Keratinocyte (primary cell): ENCODE measurements at places on chromosomes 4 and X.

DNA sequence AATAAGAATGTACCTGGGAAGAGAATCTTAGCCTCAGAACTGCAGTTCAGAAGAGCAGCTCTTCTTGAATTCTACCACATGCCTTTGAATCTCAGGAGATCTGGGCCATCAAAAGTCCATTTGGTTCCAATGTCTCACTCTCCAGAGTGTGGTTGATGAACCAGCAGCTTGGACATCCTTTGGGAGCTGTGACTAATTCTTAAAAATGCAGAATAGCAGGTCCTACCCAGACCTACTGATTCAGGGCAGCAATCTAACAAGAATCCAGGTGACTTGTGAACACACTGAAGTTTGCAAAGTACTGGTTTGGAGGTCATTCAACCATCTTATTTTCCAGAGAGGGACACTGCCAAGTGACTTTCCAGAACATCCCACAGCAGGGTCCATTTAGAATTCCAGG is 244.7 kb downstream of the PACRGL start:
- no peak for DNase-seq

DNA sequence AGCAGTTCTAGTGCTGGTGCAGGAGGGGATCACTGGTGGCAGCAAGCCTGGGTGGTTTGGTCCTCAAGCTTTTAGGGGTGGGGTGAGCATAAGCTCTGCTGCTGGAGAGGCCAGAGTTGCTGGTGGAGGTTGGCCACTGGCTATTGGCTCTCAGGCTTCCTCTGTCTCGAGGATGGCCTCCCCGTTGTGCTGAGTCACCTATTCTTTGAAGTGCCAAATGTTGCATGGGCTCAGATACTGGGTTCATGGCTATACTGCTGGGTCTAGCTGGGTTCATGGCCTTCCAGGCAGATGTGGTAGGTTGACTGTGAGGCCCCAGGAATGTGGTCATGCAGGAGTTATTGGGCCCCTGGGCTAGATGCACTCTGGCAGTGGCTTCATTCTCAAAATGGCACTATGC is 466.3 kb downstream of the NAF1 start:
- DNase-seq: no peak

DNA sequence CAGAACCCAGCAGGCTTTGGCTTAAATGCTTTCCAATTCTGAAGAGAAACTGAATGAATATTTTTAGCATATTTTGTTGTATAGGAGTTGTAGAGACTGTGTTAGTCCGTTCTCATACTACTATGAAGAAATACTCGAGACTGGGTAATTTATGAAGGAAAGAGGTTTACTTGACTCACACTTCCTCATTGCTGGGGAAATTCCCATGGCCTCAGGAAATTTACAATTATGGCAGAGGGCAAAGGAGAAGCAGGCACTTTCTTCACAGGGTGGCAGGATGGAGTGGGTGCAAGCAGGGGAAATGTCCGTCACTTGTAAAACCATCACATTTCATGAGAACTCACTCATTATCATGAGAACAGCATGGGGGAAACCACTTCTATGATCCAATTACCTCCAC is 291.7 kb downstream of the PACRGL start:
- no peak for DNase-seq

- DNase-seq: peak; percentile 88
These were observed 37.9 kb downstream of the PDGFC start for GRCh38 chr4:156933633-156934258.

GRCh38 chrX:126985981-126986380 is 166.5 kb downstream of the PRR32 start:
- DNase-seq: no peak

DNA sequence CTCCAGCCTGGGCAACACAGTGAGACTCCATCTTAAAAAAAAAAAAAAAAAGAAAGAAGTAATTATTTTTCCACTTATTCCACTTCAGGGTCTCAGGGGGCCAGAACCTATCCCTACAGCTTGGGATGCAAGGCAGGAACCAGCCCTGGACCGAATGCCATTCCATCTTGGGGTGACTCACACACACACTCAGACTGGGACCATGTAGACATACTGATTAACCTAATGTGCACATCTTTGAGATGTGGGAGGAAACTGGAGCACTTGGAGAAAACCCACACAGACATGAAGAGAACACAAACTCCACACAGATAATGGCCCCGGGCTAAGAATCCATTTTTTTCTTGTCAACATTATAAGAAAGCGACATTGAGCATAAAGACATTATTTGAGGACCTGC is 132.5 kb downstream of the PTTG2 start:
- DNase-seq: no peak

DNA sequence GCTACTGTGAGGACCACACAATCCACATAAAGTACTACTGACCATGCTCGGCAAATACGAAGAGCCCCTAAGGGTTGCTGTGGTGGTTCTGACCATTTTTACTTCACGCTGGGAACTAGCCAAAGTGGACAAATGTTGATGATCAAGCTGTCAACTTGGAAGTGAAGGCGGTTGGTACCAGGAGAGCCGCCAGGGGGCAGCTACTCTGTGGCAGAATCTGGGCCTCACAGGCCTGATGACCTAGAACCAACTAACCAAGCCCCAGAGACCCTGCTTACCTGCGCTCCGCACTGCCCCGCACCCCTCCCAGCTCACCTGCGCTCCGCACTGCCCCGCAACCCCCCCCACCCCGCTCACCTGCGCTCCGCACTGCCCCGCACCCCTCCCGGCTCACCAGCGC is 5.6 kb downstream of the GAK start:
- no peak for DNase-seq

- DNase-seq: no peak
These were observed 214.1 kb upstream of the ANXA3 start for GRCh38 chr4:78337244-78338020.
